Fibroblast of skin of scalp (primary cell): ENCODE measurements at places on chromosomes 2 and 18.

DNA sequence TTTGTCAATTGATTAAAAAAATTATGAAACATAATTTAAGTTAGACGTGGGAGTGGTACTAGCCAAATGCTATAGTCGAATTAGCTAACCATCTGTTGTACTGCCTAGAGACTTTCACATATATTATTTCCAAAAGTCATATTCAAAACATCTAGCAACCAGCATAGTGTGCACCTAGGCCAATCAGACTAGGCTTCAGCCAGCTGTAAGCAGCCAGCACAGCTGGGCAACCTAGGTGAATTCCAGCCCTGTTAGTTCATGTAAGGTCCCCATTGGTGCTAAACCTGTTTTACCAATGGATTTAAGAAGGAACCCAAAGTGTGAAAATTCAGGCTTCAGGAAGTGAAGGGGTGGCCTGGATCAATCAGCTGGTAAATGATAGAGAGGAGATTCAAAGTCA lies 144.3 kb downstream of the BCL2 start:
- DNase-seq: no peak

GRCh38 chr2:137797641-137798040 lies 166.6 kb upstream of the HNMT start:
- DNase-seq: no peak

GRCh38 chr2:48733067-48733503 lies 22.4 kb downstream of the LHCGR start:
- no peak for DNase-seq

DNA sequence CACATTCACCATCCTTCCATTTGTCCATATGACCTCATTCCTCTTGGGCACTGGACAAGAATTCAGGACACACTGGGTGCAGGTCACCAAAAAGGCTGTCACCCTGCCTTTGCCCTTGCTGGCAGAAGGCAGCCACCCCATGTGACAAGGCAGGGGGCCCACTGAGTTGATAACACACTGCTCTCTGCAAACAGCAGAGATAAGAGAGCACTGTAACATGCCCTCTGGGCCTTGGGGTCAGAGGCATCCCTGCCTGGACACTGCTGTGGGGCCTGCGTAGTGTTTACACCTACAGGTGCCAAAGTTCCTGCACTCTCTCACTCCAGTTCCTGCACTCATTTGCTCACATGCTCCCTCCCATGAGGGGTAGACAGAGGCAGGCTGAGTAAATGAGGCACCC lies 344.7 kb upstream of the TCF4 start:
- DNase-seq: no peak

- DNase-seq: no peak
Observed at GRCh38 chr2:183604065-183604464, 479.8 kb downstream of the NUP35 start.

DNA sequence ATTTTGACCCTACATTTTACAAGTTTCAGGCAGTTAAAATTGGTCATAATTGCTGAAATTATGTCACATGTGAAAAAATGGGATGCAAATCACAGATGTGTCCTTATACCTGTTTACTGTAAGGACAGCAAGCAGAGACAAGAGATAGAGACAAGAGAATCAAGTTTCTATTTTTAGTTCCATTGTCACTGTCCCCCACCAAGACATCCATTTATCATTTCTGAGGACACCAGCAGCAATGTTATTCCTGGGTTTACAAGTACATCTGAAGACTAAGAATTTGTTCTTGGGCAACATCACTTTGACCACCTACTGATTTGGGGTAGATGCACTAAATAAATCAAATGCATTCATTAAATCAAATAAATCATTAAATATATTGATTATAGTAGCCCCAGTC lies 1111.7 kb downstream of the DPP10 start:
- DNase-seq: no peak
